Thoracic aorta (tissue), 2 donors: ENCODE measurements at places on chromosomes 7 and 10.

DNA sequence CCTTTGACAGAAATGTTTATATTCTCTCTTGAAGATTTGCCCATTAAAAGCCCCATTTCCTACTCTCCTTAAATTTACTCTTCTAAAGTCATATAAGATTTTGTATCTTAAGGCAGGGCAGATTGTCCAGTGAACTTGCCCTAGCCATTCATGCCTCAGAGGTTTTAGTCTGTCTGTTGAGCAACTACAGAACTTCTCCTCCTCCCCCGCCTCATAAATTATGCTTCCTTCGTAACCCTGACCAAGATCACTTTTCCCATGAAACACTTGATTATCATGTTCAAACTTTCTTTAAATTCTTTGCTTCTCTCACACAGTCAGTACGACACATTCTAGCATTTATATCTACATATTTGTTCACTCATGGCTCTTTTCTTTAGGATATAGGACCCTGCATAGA, 621.3 kb downstream of the ANKRD7 start:
- DNase-seq, result no peak

DNA sequence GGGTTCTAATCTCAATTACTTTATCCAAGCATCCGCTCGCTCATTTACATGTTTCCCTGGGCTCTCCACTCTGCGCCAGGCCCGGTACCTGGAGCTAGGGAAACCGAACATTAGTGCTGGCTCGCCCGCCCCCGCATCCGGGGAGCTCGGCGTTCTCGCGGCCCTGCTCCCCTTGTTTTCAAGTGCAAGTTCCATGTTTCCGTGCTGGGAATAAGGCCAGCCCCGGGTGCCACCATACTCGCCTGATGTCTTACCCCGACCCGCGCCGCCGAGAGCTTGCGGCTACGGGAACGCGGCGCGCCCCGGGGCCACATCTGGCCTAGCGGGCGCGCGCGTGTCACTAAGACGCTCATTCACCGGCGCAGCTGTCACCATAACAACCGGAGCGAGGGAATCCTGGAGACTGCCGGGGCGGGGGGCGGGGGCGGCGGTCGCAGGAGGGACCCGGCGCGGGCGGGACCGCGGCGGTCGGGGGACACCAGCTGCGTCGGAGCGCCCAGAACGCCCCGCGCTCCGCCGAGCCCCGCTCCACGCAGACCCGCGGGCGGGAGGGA, at the start of gene NEURL1:
TSS of gene NEURL1 (plus strand) at position 344 of the 554 bp plus-strand sequence. CDS start 683 bp downstream, outside the sequence.
- DNase-seq, result no peak

DNA sequence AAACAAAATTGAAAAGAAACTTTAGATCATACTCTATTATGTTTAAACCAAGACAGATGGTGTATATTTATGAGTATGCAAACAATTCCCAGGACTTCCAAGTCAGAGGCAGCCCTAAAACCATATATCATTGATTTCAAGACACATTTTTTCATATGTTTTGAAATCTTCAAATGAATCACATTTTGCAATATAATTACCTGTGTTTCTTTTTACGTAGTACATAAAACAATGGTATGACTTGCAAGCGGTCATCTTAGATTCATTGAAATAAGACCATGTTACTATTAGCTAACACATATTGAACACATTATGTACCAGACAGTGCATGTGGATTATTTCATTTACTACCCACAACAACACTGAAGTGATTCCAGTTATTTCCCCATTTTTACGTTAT, 14.9 kb downstream of the SMURF1 start:
- no peak for DNase-seq

DNA sequence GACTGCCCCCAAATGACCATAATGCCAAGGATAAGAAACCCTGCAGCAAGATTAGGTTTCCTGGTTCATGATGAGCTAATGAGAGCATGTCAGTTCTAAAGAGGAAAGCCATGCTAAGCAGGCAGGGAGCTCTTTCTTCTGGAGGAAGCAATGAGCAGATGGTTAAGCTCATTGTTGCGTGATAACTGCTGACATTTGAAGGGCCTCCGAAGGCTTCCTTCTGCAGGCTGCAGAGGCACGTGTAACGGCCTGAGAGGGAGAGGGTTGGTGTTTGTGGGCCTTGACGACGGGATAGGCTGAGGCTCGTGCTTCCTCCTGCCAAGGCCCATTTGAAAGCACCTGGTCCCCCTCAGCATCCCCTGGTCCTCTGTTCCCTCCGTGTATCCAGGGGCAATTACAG, 63.5 kb upstream of the BTBD16 start:
- DNase-seq, result no peak

DNA sequence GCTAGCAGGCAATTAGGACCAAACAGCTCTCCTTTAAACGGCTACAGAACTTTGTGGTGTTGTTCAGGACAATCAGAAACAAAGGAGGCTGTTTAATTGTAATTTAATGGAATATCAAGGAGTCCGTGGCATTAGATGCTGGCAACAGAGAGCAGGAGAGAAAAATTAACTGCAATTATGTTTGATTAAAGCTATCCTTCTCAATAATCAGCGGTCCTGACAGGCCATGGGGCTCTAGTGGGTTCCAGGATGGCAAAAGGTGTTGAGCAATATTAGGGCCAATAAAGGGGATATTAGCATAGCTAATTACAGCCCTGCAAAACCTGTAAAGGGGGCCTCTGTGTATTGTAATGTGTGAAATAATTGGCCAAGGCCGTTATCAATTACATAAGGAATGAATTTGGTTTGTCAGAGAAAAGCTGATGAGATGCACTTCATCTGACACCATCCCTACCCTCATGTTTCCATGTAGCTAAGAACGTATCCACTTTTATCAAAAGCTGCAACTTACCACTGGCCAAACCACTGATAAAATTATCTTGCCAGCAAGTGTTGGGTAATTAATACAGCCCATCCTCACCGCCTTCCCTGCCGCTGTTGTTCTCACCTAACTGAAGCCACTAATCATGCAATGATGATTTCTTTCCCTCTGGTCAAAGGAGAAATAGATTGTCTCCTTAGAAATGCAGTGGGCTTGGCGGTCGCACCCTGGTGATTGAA, 81.6 kb downstream of the EBF3 start:
- DNase-seq, result no peak
